ENCODE measurements at places on chromosomes 16 and 17. TPM values are rescaled to one million over a fixed set of nuclear protein-coding genes. Genes with fewer than 3 reads are reported as not detected.

Gene RBFOX1
- polyA plus RNA-seq = not detected

- peak; percentile 76 for DNase-seq
These were observed 2.6 kb downstream of the PMP22 start for GRCh38 chr17:15262291-15263205.

DNA sequence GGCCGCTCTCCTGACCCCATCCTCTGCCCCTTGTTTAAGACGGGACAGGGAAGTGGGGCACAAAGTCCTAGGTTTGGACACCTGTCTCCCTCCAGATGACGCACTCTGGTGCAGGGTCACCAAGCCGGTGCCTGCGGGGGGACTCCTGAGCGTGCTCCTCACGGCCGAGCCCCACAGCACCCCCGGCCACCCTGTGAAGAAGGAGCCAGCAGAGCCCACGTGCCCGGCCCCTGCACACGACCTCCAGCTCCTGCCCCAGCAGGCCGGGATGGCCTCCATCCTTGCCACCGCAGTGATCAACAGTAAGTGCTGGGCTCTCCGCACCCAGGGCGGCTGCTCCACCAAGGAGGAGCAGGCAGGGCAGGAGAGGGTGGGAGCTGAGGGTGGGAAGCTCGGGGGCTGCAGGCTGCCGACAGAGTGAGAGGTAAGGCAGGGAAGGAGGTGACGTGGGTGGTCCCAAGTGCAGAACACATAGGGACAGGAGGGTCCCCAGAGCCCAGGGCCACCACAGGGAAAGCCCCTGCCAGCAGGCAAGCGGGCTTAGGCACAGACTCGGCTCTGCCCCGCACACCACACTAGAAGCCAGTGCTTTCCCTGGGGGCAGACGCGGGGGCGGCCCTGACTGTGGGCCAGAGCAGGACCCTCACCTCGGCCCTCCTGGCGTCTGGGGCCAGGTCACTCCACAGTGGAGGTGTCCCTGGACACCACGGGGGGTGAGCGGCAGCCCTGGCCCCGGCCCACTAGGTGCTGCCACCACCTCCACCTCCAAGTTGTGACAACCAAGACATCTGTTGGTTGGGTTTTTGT is 42.1 kb upstream of the ZC3H18 start:
- DNase-seq = no peak

- no peak for DNase-seq
These were observed 19.5 kb downstream of the N4BP1 start for GRCh38 chr16:48590476-48590875.

Gene RABEP1
- 29.1 TPM for polyA plus RNA-seq

DNA sequence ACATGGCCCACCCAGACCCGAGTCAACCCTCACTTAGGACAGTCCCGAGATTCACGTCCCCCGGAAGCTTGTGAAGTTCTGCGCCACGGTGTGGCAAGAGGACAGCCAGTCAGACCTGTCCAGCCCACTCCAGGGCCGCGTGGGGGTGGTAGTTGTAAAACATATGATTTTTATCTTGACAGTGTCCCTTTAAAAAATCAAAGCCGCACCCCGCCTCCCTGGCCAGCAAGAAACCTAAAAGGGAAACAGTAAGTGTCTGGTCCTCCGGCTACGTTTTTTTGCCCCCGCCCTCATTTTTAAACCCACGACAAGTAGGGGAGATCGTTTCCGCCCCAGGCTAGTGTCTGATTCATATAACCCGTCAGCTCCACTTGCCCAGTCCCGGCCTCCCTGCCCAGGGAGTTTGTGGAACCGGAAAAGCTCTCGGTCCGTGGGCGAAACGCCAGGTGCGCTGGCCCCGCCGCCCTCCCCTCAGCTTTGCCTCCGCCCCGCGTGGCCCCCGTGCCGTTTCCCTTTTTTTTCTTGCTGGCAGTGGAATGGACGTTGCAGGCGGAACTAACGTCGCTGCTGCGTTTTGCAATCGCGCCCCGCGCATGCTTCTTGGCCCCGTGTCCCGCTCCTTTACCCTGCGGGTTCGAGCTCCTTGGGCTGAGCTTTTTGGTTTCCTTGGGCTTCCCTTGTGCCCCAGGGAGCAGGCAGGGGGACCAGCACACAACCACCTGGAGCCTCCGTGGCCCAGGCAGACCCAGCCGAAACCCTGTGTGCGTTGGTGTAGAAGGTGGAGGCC is 13.3 kb upstream of the NUDT16L1 start:
- no peak for DNase-seq

GRCh38 chr16:22206013-22206841 is at the start of gene EEF2K:
Gene EEF2K, plus strand, starts transcription at chr16:22206278. Its CDS starts 19,452 bp downstream, at chr16:22225730.
- peak; percentile 68 for DNase-seq

- no peak for DNase-seq
These were observed 301.7 kb upstream of the IRX5 start for GRCh38 chr16:54628796-54629625.

- no peak for DNase-seq
These were observed 1.7 kb upstream of the COASY start for GRCh38 chr17:42560246-42560645.

GRCh38 chr16:88368994-88369393 is 13.8 kb upstream of the ZNF469 start:
- DNase-seq = no peak

Gene CPNE7
- polyA plus RNA-seq = 7.1 TPM

Gene UTS2R
- not detected for polyA plus RNA-seq

Gene SAMD14
- 2.7 TPM for polyA plus RNA-seq

DNA sequence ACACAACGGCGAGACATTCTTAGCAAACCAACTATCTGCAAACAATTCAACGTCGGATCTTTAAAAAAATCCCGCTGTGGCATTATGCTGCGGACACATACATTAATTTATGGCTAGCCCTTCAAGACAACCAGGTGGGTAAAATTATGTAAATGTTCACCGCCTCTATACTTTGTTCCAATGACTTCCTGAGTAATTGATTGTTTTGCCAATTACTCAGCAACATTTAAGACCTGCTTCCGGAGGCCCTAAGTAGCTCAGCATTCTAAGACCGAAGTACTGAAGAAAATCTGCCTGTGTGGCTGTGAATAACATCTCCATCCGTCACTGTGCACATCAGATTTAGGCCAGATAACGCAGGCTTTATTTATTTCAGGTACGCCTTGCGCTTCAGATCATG is 23.3 kb downstream of the QPRT start:
- no peak for DNase-seq

DNA sequence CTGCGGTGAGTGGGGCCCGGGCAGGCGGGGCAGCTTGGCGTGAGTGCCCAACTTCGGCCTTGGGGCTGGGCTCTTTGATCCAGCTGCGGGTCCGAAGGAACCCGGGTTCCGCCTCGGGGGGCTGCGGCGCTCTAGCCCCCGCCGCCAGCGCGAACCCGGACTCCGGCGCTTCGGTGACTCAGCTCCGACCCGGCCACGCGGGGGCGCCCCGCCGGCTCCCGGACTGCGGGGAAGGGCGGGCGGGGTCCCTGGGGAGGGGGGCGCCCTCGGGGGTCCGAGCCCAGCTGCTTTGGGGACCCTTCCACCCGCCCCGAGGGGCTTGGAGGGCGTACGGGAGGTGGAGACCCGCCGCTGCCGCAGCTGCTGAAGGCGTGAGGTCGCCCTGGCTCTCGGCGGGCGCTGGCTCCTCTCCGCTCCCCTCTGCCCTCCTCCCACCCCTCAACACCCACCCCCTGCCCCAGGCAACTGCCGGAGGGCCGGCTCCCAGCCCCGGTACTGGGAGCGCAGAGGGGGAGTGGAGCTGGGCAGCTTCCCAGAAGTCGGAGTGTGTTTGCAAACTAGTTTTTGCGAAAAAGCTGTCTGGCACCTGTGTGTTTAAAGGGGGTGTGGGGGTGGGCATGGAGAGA is 516 bp downstream of the CPNE2 start:
- no peak for DNase-seq

GRCh38 chr16:86579268-86580062 is 1.1 kb downstream of the FOXL1 start:
- no peak for DNase-seq

Measured in BJ (cell line).